ENCODE measurements at places on chromosomes 2 and 18. TPM values are rescaled to one million over a fixed set of nuclear protein-coding genes. Genes with fewer than 3 reads are reported as not detected.

DNA sequence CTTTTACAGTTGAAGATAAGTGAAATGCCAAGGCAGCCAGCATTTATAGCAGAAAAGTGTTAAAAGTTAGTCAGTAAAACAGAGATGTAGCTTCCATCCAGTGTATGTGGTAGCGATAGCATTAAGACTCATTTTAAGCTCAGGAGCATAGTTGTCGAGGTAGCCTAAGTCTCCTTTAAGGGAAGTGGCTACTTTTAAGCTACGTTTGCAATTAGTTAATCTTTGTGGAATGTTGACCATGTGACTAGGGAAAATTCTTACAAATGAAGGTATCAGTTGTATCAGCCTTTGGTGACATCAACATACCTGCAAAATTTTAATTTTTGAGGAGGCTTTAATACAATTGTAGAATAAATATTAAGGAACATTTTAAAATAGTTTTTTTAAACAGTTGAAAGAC lies 61.9 kb downstream of the LHCGR start:
- no peak for DNase-seq

- DNase-seq, result no peak
Measured at GRCh38 chr2:236238751-236239150, 25.5 kb downstream of the ASB18 start.

DNA sequence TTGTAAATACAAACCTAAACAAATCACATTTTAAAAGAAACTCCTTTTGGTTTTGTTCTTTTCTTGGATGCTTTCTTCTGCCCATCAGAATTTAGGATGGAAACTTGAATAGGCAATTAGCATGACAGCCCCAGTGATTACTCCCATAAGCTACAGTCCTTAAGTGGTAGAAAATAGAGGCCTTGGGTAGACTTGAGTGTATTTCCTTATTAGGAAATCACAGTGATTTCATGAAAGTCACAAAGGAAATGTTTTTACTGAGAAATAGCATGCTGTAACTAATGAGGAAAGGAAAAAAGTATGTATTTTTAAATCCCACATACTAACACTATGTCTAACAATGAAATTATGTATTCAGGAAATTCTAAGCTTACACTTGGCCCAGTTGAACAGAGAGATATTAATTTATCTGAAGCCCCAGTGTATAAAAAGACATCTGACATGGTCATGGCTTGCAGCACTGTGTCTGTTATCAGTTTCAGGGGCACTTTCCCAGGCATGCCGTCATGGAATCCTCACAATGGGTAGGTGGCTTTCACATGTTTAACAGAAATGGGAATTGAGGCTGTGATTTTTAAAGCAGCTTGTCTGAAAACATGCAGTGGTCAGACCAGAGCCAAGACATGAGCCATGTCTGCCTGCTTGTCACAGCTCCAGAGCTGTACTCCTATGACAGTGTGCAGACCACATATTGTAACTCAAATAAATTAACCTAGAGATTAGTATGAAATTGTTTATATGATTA lies 79.7 kb upstream of the TRIB2 start:
- DNase-seq, result no peak

DNA sequence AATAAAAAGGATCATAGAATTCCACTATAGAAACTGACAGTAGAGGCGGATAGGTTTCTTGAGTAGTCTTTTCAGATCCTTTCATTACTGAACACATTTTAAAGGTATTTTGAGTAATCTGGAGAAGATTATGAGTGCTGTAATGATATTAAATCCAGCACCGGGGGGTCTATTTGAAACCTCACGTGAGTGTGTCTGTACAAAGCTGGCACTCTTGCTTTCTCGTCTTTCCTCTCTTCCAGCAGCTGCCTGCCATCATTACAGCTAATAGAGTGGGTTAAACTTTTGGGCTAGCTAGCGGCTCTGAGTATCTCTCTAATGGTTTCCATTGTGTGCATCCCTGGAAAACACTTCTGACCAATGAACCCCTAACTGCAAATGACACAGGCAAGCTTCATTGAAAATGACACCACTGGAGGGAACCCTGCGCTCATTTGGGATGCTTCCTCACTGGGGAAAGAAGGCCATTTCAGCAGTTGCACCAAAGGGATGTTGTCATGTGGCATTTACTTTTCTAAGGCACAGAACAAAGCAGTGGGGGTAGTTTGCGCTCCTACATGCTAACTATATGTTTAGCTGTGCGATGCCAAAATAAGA lies 101.0 kb downstream of the HRH4 start:
- DNase-seq, result no peak

DNA sequence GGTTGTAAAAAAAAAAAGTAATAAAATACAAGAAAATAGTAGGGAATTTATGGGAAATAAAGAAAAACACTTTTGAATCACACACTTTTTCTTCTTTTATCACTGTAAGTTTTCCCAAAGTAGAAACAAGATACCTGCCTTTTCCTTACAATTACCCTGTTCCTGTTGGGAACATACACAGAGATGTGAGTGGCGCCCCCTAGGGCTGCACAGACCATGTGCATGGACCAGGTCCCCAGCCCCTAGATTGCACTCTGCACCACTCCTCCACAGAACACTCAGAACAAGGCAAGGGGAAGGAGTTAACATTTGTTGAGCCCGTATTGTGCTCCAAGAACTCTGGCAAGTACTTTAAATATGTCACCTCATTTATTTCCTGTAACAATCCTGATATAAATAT lies 118.7 kb upstream of the NRP2 start:
- DNase-seq, result peak; percentile 42

DNA sequence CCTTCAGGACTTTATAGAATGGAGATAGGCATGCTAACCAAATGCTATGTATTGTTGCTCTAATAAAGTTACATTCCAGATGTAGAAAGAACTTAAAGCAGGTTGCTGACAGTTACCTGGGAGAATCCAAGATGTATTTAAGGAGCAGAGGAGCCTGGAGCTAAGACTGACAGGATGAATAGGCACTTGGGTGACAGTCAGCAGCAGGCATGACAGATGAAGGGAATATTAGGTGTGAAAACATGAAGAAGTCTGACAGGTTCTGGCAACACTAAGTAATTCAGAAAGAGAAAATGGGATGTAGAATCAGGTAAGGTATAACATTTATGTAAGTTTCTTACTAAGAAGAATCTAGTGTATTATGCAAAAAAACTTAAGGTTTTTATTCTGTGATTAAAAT lies 232.0 kb downstream of the DSC3 start:
- no peak for DNase-seq

DNA sequence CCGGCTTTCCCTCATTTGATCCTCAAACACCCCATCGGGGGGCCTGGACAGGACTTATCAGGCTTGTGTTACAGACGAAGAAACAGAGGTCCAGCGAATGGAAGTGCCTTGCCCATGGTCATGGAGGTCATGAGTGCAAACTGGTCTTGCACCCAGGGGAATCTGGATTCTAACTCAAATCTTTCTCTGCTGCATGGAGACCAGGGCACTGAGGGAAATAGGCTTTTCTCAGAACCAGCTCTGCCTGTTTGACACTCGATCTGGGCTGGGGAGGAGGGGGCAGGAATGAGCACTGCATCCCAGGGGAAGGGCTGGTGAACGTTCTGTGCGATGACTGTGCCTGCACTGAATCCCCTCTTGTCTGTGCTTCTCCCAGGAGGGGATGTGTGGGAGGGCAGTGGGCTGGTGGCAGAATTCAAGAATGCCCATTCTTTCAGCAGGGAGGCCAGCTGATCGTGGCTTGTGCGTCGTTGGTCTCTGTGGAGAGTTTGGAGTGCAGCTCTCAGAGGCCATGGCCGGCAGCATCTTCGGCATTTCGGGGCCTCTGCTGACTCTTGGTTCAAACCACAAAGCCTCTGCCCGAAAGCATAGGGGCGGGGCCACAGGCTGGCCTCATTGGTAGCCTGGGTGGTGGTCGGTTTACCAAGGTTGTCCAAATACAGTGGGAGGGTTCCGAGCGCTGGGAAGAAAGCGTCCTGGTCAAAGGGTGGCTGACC lies 171.6 kb downstream of the DDX1 start:
- DNase-seq, result no peak

- no peak for DNase-seq
Measured at GRCh38 chr2:225864394-225864793, 464.9 kb downstream of the NYAP2 start.

GRCh38 chr18:39166776-39167175 lies 1601.2 kb upstream of the CELF4 start:
- no peak for DNase-seq

DNA sequence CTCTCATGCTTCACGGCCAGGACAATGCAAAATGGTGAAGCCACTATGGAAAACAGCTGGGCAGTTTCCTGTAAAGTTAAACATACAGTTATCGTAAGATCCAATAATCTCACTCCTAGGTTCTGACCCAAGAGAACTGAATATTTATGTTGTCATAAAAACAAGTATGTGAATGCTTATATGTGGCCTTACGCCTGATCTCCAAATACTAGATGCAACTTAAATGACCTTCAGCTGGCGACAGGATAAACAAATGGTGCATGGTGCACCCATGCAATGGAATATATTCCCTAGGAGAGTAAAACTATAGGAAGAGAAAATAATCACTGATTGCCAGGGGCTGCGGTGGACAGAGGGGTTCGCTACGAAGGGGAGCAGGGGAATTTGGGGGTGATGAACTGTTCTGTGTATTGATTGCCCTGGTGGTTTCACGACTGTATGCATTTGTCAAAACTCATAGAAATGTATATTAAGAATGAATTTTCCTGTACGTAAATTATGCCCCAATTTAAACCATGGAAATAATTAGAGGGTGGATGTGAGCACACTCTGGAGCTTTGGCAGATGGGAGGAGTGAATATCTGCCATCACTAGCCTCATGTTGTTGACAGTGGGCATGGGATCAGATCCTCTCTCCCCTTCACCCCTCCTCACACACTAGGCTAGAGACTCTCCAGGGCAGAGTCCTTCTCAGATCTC lies 100.8 kb upstream of the MYCN start:
- DNase-seq, result no peak

- DNase-seq, result no peak
Measured at GRCh38 chr2:68813596-68813995, 57.6 kb downstream of the BMP10 start.

- peak; percentile 35 for DNase-seq
Measured at GRCh38 chr18:78542204-78542603, 437.4 kb upstream of the SALL3 start.

DNA sequence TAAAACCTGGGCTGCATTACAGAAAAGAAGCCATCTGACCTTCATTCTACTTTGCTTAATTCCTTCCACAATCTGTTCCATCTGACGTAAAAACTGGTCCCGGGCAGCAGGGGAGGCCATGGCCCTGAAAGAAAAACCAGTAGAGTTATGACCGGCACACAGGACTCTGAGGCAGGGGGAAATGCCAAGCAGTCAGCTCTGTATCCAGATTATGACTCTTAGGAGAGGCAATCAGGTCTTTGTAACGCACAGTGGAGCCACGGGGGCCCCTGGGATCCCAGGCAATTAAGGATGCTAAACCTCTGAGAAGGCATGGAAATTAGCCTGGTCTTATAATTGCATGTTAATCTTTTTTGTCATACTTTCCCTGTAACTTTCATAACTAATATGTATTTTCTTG lies 78.4 kb downstream of the CCDC93 start:
- no peak for DNase-seq

DNA sequence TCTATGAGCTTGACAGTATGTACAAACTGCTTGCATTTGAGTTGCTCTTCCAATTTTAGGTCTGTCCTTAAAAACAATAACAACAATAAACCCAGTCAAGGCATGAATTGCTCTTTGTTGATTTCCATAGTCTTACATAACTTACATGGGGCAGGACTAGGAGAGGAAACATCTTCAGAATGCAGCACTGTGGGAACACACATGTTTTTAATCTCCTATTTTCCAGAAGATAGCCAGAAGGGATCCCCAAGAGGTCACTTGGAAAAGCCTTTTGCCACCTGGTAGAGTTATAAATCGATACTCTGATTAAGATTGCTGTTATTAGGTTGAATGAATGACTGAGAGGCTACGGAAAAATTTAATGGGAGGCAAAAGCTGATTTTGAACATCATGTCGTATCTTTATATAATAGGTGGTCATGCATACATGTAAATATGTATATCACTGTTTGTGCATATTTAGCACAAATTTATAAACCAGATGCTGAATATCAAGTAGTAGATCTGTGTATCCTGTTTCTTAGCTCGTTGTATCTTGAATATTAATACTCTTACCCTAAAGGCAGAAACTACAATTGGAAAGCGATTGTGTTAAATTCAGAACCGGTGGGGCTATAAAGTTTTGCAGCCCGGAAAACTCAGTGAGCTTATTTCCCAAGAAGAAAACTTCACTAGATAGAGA lies 479.4 kb upstream of the TCF4 start:
- no peak for DNase-seq

- DNase-seq, result no peak
Measured at GRCh38 chr2:97870396-97870843, 125.3 kb downstream of the TMEM131 start.

GRCh38 chr2:196206804-196207203 lies 35.4 kb upstream of the STK17B start:
- DNase-seq, result no peak

DNA sequence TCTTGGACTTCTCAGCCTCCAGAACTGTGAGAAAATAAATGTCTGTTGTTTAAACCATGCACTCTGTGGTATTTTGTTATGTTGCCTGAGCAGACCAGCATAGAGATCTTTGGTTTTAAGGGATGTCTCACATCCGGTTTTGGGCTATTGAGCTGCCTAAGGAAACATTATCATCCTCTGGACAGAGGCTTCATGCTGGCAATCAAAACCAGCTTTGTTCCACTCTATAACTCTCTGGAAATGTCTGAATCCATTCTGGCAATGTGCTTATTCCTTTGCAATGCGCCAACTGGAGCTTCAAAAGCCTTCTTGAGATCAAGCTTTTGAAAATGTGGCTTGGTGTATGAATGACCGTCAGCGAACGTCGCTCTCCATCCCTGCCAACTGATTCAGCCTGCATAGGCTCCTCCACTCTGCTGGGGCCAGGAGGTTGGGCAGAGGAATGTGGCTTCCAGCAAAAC lies 183.6 kb upstream of the MGAT5 start:
- no peak for DNase-seq

GREB1 gene
- total RNA-seq, result 0.41 TPM

KCNJ3 gene
- 1.3 TPM for total RNA-seq

ZAP70 gene
- 16.1 TPM for total RNA-seq

KIAA2012 gene
- not detected for total RNA-seq

SLC5A7 gene
- 2.8 TPM for total RNA-seq

RIT2 gene
- total RNA-seq, result not detected

KCNJ13 gene
- not detected for total RNA-seq

Measured in transverse colon (tissue), 4 donors.